NCI-H187 treated with DMSO at 0.1 percent for 48 hours (cell line): ENCODE measurements at places on chromosomes 4 and X.

GRCh38 chr4:89995814-89996213, 101.2 kb downstream of the MMRN1 start:
- DNase-seq, result no peak

GRCh38 chrX:81241753-81242152, 39.9 kb downstream of the SH3BGRL start:
- DNase-seq, result no peak

DNA sequence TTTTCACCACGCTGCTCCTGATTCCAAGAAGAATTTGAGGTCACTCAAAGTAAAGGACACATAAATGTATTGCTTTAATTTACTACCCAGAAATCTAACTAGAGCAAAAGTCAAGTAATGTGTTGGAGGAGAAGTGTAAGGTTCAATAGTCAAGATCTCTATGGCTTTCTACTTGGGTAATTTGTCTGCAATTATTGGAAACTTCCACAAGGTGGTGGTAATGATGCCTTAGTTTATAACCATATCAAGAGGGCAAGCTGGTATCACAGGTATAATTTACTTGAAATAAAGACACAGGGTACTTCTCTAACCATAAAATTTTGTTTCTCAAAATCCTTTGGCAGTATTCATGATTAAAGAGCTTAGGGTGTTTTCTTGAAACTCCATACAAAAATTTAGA, 10.2 kb upstream of the GRIA3 start:
- no peak for DNase-seq

DNA sequence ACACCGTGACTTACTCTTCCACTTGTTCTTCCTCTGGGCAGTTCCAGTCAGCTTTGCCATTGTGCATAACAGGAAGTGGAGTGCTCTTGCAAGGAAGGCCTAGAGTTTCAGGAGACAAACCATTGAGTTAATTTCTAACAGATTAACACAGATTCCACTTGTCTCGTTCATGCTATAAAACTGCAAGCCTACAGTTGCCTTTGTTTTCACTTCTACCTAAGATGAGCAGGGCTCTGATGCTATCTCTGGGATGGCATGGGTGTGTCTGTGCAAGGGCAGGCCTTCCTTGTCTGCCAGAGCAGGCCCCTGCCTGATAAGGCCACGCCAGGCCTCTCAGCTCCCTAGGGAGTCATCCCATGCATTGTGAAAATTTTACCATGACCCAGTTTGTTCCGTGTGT, 67.7 kb upstream of the PGRMC2 start:
- DNase-seq, result no peak

DNA sequence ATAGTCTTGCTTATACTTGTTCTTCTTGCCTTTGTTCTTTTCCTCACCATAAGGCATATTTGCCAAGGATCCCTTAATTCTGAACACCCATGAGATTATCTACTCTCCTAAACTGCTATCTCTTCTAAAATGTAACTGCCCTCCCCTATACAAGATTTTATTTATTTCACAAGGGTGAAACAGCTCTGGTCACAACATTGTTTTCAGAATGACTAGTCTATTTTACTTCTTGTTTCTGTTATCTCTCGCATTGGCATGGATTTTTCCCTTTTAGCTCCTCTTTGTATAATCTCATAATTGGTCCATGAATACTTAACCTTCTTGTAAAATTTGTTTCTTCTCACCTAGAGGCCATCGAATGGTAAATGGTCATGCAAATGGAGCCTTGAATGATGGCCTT, 17.2 kb upstream of the COL25A1 start:
- DNase-seq, result no peak

GRCh38 chr4:168765322-168765721, 244.7 kb downstream of the CBR4 start:
- DNase-seq, result no peak

DNA sequence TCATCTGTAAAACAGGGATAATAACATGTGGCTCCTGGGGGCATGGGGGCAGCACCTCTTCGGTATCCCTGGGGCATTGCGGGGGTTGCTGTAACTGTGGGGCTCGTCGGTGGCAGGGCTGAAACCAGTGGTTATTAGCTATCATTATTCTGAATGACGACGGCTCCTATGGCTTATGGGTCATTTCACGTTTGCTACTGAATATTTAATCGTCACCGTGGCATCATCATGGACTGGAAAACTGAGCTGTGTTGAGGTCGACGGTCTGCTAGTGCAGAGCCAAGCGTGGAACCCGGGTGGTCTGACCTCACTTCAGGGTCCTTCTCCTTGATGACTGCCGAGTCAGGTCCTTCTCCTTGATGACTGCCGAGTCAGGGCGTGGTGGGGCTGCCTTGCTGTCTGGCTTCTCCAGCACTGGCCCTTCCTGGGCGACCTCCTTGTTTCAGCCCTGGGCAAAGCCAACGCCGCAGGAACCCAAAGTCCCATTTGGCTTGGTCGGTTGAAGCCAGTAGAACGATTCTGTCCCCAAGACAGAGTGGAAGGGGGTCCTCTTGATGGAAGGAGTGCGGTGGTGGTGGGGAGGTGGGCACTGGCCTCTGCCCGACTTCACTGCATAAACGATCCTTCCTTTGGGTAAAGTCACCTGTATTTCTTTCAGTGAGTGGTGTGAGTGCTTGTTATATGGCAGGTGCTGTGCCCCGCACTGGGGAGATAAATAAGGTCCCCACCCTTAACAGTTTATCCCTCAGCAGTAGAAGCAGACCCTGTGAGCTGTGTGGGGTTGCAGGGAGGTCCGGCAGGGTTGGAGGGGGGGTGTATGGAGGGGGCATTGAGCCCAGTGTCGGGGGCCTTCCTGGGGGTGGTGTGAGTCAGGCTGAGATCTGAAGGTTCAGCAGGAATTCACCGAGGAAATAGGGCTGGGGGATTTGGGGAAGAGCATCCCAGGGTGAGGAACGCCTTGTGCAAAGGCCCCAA, 40.8 kb downstream of the PSAPL1 start:
- no peak for DNase-seq

GRCh38 chrX:12579311-12579710, 211.9 kb upstream of the PRPS2 start:
- no peak for DNase-seq

DNA sequence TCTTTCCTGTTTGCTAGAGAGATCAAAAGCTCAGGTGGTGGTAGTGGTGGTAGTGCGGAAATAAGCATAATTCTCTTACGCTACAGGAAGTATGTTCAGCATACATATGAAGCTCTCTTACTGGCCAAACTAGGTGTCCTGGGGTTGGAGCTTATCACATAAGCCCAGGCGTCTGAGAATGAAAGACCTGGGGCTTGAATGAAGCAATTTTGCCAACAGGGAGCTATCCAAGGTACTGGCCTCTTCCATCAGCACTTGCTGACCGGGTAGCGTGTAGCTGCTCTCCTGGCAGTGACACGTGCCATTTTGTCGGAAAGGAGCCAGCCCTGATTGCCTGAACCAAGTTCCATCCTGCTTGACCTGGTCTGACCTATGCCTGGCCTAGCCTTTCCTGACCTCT, 65.9 kb upstream of the HPF1 start:
- DNase-seq, result no peak

DNA sequence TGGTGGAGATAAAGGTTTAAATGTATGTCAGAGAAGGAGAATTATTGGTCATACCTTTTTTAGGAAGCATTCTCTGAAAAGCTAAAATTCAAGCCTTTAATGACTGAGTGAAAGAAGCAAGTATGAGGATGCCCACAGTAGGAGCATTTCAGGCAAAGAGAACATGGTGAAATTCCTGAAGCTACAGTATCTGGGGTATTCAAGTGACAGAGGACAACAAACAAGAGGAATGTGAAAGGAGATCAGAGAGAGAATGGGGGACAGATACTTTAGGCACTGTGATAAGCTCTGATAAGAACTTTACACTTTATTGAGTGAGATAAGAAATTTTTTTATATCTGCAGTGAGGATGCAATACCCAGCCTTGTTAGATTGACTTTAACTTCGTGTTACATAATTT, 621.3 kb upstream of the AGA start:
- DNase-seq, result no peak
